Right ventricle myocardium superior (tissue), 1 donor: ENCODE measurements at places on chromosomes 2 and 18.

GRCh38 chr2:203691149-203691548, 15.3 kb upstream of the CD28 start:
- DNase-seq, result no peak

DNA sequence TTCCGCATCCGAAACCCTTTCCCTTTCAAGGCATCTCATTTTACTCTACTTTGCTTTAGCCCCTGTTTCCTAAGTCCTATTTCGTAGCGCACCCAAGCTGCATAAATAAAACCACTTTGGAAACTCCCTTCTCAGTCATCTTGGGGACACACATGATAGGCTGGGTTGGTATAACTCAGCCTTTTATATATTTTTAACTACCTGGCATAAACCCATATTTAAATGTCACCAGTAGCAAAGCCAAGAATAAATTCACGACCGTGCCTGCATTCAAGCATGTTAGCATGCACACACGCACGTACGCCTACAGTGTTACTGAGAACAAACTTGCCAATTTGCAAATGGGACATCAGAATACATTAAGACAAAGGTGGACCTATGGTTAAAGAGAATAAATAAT, 564.7 kb upstream of the PIK3C3 start:
- no peak for DNase-seq

DNA sequence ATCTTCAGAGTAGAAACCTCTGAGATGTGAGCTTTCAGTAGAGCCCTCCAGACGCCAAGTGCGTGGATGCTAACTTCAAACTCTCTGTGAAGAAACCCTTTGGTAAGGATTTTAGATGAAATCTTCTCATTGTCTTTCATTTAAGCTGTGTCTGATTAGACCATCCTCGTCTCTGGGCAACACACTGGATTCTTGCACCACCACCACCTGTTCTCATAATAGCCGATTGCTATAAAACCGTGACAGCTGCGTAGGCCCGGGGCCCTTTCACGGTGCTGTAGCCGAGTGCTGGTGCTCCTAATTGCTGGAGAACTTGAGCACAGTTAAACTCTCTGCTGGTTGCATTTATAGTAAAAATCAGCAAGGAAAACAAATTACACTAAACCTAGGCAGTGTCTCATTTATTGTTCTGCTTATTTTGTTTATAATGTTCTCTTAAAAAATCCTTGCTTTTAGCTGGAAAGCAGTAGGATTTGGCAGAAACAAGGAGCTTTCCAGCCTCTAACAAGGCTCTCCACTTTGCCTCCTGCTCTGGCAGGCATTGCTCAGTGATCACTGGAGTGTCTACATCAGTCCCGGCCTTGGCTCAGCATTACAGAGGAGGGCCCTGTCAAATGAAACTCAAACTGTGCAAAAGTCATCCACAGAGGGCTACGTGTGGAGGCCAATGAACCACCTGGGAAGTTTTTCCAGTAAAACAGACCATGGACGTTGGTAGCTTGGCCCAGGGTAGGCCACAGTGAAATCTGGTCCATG, 40.9 kb upstream of the MBP start:
- DNase-seq, result no peak

- no peak for DNase-seq
These were observed 42.7 kb downstream of the COLEC12 start for GRCh38 chr18:457521-458412.

GRCh38 chr2:8581234-8581561, 100.7 kb upstream of the ID2 start:
- DNase-seq, result peak; percentile 31

DNA sequence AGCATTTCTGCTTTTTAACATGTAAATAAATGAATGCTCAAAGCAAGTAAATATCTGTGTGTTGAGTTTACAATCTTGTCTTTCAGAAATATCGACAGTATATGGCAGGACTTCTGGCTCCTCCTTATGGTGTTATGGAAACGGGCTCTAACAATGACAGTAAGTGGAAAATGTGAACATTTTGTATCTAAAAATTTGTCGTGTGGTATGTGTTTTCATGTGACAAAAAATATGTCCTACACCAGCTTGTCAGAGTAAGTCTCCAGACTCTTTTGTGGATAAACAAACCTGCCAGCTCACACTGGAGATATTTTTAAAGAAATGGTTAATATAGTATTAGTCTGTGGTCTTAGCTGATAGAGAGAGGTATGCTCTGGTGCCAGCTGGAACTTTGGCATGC, 157.9 kb upstream of the MAP3K20 start:
- no peak for DNase-seq

- no peak for DNase-seq
These were observed 28.7 kb upstream of the MFSD6 start for GRCh38 chr2:190379249-190379964.

GRCh38 chr2:67867735-67868134, 195.1 kb downstream of the C1D start:
- no peak for DNase-seq

DNA sequence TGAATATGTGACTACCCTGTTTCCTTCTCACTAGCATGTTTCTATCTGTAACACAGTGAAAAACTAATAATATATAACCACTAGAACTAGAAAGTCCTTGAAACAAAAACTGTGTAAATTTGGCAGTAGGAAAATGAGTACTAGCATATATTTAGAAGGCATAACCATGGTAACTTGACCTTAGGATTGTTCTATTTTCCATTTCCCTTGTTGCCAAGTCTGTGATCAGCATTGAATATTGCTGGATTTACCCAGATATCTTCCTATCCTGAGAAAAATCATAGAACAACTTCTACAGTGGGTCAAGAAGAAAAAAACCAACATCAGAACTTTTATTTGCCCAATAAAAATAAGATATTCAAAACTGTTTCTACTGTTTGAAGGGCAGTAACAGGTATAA, 563.9 kb upstream of the NRXN1 start:
- DNase-seq, result no peak

DNA sequence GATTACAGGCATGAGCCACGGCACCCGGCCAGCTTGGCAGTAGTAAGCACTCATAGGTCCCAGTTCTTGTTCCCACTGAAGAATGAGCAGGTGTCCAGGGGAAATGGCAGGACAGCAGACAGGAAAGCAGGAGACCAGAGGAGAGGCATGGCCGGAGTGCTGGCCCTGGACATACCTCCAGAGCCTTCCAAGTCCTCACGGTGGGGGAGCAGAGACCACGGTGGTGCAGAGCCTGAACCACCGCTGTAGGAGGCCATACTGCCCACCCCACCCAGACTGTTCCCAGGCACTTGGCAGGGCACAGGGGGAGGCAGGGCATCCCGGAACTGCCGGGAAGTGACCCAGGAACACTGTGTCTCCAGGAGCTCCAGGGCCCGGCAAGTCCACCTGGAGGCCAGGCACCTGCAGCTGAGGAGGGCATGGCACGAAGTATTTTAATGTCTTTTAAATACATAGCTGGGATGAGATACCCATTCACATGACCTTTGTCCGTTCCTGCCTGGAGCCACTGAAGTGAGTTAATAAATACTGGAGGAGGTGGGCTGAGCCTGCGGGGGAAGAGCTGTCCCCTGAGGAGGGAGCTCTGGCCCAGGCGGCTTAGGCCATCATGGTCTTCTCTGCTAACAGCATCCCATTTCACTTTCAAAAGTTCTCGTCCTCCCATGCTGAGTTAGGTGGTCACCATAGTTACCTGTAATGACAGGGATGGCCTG, 49.7 kb upstream of the TFCP2L1 start:
- no peak for DNase-seq

DNA sequence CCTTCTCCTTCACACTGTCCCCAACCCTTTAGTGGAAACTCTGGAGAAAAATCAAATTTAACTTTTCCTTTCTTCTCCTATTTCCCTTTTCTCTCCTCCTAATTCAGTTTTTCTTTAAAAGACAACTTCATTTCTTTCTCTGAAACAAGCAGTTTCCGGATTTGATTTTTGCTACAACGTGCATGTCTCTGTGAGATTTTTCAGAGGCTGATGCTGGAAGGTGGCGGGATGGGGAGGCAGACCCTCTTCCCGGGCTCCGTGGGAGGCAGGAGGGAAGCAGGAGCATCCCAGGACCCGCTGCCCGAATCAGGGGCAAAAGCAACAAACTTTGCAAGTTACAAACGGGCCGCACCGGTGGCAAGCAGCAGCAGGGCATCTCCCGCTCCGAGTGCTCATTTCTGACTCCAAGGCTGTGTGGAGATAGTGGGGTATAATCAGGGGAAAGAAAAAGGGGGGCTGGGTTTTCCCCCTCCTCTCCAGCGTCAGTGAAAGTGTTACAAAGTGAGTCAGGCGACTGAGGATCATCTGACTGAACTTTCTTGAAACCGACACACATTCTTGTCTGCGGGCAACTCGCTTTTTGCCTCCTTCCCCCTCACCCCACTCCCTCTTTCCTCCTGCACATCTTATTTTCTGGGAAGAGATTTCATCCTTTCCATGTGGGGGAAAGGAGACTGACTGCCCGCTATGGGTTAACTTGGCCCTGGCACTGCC, 6.4 kb downstream of the ZEB2 start:
- DNase-seq, result peak; percentile 45

DNA sequence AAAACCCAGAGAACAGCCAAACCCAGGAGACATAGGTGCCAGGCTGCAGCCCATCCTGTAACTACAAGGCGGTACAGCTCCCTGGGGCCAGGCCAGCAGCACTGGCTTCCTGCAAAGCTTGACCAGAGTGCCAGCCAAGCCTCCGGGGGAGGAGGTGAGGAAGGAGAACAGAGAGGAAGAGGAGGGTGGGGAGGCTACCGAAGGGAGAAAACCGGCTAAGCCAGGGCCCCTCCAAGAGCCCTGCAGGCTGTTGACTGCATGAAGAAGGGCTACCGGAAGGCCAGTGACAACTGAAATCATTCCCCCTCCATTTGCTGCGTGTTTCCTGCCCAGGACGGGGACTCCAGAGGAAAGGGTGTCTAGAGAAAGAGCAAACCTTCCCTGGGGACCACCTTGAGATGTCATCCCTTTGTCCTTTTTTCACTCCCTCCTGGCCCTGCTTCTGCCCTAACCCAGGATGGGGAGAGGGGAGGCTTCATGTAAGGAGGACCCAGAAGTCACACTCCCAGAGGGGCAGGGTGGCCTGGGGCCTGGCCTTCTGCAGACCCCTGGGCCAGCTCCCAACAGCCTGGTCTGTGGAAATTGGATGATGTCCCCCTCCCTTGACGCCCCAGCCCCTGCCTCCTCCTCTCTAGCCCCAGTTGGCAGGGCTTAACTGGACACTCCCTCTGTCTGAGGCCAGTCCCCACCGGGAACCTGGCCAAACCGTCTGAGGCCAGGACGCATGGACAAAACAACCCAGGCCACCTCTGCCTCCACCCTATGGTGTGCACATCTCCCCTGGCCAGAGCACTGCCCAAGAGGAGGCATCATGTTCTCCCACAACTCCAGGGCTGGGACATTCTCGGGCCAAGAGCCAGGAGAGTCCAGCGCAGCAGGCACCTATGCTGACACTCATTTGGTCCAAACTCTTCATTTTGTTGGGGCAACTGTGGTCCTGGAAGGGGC, 207.8 kb downstream of the CYP26B1 start:
- DNase-seq, result peak; percentile 79

DNA sequence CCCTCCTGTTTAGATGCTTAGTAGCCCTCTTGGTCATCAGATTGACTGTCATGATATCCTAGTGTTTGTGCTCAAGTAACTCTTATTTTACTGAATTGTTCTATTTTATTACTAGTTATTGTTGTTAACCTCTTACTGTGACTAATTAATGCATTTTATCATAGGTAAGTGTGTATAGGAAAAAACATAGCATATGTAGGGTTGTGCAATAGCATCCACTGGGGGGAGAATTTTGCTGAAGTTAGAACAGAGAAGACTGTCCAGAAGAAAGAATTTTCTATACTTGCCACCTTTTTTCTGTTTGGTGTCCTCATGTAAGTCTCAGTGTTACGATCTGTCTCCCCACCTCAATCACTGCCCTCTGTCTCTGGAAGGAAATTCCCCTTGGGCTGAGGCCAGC, 177.4 kb downstream of the RPIA start:
- DNase-seq, result no peak

DNA sequence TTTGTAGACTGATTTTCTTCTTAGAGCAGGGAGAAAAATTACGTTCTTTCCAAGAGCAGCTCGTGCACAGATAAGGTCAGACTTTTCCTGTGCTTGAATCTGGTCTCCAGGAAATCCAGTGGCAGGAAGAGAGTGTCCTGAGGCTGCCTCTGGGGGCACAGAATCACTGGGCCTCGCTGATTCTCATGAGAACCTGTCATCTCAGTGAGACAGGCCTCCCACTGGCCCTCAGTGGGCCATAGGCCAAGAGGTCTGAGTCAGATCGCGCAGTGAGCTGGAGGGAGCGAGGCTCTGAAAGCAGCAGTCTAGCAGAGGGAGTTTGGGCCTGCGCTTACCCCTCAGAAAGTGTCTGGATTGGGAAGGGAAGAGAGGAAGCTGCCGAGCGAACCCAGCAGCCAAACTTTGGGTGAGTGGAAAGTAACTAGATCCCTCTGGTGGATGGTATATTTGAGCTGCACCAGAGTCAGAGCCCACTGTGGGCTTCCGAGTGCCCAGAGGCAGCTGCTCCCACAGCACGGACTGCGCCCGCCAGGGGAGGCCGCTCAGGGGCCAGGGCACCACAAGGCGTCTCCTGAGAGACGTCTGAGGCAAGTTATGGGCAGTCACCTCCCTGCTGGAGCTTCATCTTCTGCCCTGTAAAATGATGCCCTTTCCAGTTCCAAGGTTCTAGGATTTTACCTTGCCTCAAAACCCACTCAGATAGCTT, 8.2 kb downstream of the GDF7 start:
- DNase-seq, result peak; percentile 70

DNA sequence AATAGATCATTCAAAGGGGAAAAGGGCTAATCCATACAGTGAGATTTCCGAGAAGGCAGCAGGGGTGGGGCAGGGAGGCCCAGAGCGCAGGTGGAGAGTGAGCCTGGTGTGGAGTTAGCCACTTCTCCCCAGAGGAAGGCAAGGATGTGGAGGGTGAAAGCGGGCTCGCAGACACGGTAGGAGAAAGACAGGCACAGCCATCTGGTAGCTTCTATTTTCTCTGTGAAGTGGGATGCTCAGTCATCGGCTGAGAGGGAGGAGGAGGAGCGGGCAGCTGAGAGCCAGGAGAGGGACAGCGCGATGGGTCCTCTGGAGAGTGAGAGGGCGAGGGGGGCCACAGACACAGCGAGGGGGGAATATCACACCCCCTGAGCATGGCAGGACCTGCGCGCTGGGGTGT, 153.3 kb upstream of the NDUFV2 start:
- no peak for DNase-seq
